ENCODE measurements at places on chromosomes 16 and 17.

GRCh38 chr16:87065446-87066132 is 251.6 kb downstream of the C16orf95 start:
- DNase-seq = no peak

GRCh38 chr17:17200831-17201230 is 5.3 kb downstream of the PLD6 start:
- no peak for DNase-seq

- DNase-seq = no peak
Observed at GRCh38 chr16:18829251-18829650, 27.9 kb upstream of the ARL6IP1 start.

DNA sequence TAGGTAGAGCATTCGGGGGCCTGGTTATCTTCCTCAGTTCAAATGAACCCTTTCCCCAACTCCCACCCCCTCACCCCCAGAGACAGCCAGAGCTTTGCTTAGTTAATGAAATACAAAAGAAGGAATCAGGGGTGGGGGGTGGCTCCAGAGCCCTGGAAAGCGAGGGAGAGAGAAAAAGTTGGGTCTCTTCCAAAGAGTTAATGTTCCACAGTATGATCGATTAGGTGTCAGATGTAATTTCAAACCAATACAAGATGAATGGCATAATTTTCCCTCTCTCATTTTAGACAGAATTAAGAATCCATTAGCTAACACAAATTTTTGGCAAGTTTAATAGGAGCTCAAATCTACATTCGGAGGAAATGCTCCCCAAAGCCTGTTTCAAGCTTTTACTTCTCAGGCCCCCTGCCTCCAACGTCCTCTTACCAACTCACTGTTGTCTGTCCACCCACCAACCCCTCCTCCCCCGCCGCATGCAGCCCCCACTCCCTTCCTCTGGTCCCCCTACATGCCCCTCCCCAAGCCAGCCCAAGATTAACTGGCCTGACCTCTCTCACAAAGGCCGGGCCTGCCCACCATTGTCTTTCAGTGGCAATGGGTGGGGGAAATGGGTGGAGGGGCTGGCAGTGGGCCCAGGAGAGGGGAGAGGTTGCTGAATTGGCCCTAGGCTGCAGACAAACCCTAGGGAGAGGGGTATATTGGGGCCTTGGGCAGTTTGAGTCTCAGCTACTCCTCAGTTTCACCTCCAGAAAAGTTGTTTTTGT is 28.2 kb downstream of the NEUROD2 start:
- no peak for DNase-seq

- DNase-seq = peak; percentile 77
Observed at GRCh38 chr17:42526031-42526444, 10.0 kb upstream of the NAGLU start.

GRCh38 chr17:16997514-16998429 is 25.9 kb upstream of the TNFRSF13B start:
- no peak for DNase-seq

DNA sequence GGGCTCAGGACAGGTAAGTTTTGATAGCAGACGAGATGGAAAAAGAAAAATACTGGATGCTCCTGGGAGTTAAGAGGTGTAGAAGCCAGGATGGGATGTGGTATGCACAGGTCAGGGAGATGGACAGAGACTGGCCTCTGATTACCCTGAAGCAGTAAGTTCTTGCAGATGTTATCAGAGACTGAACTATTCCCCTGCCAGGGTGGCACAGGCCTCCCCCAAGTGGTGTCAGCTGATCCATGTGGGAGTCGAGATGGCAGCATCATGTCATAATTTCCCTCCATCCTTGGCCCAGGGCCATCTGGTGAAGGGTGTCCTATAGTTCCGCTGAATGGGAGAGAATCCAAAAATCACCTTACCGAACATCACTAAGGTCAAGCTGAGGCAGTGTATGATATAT is 14.1 kb upstream of the NKD1 start:
- DNase-seq = no peak

DNA sequence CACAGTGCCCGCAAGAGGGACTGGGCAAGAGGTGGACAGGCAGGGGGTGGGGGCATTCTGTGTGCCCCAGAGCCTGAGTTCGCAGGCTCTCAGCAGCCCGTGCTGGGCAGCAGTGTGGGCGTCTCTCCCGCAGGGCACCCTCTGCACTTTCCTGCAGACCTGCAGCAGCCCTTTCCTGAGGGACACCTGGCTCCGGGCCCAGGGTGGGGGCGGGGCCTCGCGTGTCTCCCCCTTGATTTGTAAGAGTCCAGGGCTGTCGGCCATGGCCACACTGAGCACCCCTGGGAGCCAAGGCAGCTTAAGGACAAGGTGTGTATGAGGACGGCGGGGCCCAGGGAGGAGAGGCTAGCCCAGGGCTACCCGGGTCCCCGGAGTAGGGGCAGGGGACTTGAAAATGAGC is 33.4 kb upstream of the SLC38A10 start:
- DNase-seq = no peak

GRCh38 chr16:85563515-85564276 is 49.4 kb upstream of the GSE1 start:
- no peak for DNase-seq

DNA sequence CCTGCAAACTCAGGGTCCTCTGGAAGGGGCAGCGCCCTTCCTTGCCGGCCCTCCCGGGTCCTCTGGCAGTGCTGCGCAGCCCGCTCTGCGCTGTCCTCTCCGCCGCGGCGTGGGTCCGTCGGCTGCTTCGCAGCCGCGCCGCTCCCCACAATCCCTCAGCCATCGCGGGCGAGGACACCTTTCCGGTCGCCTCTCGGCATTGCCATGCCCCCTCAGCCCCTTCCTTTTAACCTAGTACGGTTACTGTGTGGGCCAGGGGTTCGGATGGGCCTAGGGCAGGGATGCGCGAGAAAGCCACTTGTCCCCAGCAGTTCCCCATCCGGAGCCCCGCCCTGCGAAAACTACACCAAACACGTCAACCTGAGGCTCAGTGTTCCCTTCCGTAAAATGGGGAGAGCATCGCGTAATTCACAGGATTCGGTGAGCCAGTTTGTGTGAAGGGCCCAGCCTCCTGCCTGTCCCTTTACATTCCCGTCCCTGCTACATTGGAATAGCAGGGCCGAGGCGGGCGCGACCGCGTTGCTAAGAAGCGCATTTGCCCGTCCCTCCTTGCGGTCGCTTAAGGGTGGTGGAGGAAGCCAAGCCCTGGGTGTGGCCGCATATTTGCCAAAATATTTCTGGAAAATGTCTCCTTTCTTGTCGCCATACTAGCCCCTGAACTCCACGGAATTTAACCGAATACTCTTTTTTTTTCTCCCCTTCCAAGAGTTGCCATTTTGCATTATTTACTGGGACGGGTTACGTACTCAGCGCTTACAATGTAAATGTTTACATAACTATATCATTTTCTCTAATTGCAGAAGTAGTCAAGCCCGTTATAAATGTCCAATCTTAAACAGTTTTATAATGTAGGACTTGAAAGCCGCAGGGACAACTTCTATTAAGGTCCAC is 13.2 kb downstream of the COPZ2 start:
- DNase-seq = peak; percentile 65

Data from foreskin fibroblast (primary cell).